ENCODE measurements at places on chromosomes 5 and 9. TPM values are rescaled to one million over a fixed set of nuclear protein-coding genes. Genes with fewer than 3 reads are reported as not detected.

Gene SLC2A6
- 23.7 TPM for total RNA-seq

Gene PCDHA1
- not detected for total RNA-seq

Gene CKMT2
- total RNA-seq: not detected

Gene IL5
- total RNA-seq: not detected

Gene CWC27
- total RNA-seq: 12.6 TPM

Measured in RPMI7951 (cell line).